ENCODE measurements at places on chromosomes 6 and 20.

- DNase-seq, result no peak
These were observed 19.2 kb downstream of the TSPYL4 start for GRCh38 chr6:116234689-116235088.

DNA sequence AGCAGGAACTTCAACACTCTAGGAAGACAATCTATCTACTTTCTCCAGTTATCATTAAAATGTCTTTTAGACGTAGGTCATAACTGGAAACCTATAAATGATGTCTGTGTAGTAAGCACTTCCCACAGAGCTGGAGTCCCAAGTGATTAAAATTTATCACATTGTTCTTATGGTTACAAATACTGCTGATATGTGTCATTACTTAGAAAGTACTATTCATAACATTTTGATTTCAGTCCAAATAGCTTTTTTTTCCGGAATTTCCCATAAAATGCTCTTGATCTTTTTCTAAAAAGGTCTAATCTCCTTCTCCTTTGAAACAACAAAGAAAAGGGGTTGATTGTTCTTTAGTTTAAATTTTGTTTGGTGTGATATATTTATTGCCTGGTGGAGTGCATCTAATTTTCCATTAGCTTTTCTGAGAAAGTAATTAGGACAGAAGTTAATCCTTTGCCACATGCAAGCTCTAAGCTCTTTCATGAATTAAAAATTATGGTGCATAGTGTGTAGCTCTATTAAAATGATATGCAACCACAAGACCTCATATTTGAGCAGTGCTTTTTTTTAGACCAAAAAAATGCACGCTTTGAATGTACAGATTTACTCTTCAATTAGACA is 132.7 kb upstream of the TCF21 start:
- no peak for DNase-seq

GRCh38 chr20:39225978-39226377 is 263.8 kb downstream of the DHX35 start:
- no peak for DNase-seq

DNA sequence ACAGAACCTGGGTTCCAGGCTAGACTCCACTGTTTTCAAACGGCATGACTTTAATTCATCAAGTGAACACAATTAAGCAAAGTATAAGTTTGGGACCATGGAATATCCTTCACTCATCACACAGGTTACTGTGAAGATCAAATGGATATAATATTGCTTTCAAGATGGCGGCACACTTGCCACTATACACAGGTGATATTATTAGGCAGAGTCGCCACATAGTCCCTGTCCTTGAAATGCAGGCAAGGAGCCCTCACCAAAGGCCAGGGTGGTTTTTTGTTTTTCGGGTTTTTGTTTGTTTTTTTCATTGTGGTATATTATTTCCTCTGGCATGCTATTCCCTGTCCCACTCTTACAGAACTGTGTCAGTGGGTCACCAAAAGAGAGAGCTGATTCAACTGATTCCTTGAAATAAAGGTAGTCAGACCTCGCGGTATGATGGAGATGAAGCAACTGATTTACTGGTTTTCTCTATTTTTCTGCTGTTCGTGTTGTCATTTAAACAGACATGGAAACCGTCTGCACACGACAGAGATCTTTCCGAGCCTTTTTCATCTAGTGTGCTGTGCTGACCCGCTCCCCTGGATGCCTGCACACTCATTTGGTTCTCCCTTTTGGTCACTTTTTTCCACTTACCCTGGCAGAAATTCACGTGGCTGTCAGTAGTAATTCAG is 29.7 kb downstream of the MYB start:
- DNase-seq, result no peak

DNA sequence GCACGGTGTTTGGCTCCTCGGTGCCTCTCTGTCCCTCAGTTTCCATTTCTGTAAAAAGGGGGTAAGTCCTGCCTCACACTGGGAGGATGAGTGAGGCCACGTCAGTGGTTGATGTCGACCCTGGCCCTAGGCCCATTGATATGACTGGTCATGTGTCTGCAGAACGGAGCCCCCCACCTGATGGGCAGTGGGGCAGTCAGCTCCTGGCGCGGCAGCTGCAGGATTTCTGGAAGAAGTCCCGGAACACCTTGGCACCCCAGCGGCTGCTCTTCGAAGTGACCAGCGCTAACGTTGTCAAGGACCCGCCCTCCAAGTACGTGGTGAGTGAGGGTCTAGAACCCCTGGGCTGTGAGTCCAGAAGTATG is 1.2 kb downstream of the SNX21 start:
- DNase-seq, result no peak

DNA sequence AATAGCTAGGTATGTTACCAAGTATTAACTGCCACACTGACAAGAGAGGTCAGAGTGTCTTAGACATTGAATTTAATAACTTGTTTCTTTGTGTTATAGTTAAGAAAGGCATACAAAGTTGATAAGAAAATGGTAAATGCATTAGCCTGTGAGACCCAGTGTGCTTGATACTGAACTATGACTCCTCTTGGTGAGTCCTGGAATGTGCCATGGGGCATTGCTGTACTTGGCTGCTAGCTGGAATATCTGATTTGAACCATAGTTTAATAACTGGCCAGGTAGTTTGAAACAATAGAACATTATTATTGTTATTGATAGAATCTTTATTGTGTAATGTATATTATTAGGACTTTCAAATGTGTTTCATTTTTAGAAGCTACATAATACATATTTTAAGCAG is 70.0 kb downstream of the ZFAND3 start:
- no peak for DNase-seq

- no peak for DNase-seq
These were observed 59.3 kb downstream of the SHPRH start for GRCh38 chr6:145904868-145905267.

DNA sequence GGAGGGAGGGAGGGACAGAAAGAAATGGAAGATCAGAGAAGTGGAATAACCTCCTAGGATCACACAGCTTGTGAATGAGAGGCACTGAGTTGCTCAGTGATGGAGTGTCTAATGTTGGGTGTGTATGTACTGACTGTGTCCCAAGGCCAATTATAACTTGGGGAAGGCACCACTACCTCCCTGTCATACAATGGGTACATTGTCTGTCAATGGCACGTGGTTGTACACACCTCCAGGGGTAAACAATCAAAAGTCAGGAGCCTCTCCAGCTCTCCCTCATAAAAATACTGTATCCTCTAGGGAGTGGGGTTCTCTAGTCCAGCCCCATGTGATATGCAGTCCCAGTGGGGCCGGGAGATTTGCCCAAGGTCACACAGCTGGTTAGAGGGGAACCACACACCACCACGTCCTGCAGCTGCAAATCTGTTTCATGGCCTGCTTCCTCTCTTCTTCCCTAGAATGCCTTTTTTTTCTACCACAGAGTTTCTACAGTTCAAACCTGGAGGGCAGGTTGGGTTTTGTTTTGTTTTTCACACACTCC is 112.5 kb downstream of the SNX5 start:
- no peak for DNase-seq

DNA sequence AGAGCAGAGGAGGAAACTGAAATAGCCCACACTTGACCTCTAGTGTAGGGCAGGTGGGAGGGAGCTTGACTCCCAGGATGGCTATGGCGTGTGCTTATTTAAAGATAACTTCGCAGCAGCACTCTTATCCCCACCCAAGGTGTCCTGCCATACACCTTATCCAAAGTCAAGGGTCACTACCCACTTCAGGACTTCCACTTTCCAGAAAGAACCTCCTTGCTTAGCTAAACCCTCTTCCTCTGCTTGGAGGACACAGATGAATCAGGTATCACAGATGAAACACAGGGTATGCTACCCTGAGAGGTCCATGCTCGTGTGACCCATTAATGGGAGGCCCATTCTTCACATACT is 2.3 kb downstream of the RIN2 start:
- no peak for DNase-seq

DNA sequence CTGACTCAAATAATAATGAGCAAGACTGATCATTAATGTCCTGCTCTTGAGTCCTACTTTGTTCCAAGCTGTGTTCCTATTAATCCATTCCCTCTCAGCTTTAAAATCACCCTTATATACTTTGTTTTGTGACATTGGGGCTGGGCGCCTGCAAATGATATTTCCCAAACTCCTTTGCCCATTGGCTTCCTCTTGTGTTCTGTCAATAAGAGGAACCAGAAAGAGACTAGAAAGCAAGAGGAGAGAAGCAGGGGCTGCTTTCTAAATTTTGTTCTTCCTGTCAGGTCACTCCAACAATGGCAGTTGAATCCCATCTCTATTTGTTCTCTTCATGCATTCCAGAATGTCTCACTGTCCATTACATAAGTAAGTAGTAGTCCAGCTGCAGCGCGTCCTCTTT is 21.6 kb upstream of the TRIM27 start:
- DNase-seq, result no peak

DNA sequence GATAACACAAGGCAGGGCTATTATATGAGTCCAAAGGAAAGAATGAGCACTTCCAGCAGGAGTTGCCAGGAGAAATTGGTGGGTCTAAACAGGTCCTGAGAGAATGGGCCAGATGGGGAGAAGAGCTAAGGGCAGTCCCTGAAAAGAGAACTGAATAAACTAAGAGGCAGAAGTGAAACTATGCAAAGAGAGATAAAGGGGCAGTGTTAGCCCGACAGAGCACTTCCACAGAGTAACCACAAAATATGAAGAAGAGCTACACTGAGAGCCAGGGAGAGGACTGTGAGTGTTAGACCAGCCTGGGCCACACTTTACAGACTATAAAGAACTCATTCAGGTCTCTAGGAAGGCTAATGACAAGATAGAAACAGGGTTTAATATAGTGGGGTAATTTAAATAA is 43.8 kb downstream of the RALGAPA2 start:
- DNase-seq, result no peak

- no peak for DNase-seq
These were observed 71.9 kb upstream of the CNR1 start for GRCh38 chr6:88238065-88238464.

DNA sequence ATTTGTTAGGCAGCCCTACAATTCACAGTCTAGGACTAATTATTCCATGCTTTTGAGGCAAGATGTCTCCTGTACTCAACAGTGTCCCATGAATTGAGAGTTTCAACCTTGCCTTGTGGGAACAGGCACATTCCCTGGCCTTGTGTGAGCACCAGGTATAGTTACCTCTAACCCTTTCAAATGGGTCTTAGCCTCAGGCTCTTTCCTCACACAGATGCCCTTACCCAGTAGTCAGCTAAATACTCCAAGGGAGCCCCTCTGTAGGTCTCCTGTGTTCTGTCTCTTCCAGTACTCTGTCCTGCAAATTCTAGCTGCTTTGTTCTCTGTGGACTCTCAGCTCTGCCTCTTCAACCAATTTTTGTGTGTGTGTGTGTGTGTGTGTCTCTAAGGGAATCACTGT is 135.3 kb downstream of the ZFAND3 start:
- no peak for DNase-seq

DNA sequence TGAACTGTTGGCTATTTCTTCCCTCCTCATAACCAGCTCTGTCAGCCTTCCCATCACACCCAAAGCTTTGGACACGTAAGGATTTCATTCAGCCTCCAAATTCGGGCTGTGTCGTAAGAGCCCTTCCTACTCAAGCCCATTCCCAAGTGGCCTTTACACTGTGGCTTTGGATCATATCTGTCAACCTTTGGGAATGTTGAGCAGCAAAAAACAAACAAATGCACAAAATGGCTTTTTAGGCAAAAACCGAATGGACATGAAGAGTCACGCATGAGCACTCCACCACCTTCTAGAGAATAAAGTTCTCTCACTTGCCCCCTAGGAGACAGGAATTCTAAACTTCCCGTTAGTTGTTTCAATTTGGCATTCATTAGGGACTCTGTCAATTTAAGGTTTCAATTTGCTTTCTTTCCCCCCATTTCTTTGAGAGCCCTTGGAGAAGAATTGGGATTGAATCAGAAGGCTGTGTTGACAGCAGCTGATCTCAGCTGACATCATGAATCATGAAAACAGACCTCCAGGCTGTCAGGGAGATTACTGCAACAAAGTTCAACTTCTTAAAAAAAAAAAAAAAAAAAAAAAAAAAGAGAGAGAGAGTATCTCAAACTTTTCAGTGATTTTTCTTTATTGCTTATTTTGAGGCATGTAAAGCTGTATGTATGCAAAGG is 110.3 kb downstream of the BCAS1 start:
- no peak for DNase-seq

- no peak for DNase-seq
These were observed 9.5 kb downstream of the DAAM2 start for GRCh38 chr6:39801456-39802251.

GRCh38 chr6:63643862-63644261 is 8.3 kb downstream of the PHF3 start:
- no peak for DNase-seq

DNA sequence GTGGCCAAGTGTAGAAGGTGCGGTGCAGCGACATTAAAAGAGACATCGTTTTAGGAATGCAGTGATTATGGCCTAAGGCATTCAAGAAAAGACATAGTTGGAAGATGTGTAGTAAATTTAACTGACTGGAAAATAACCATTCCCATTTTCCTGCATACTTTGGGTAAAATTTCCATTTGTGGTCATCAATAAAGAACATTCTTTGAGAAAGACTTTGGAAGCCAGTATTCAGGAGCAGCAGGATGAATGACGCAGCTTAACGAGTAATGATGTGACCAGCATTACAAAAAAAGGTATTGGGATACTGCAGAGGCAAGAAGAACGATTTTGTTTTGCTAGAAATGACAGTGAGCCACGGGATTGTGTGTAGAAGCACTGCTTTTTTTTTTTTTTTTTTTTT is 7.0 kb upstream of the RWDD1 start:
- no peak for DNase-seq

DNA sequence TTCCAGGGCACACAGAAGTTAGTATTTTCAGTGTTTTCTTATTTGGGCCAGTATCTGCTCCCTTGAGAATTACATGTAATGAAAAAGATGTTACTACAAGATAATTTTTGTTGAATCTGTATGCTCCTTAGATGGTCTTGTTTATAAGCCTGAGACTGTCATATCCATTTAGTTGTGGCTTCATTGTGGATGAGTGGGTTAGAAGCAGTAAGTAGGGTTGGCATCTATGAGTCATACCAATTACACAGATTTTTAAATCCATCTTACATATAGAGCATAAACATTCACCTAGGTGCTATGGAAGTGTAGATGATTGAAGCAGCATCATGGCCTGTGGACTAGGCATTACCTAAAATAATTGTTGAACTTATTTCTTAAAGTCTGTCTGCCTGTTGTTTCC is 13.5 kb upstream of the BAG2 start:
- no peak for DNase-seq

DNA sequence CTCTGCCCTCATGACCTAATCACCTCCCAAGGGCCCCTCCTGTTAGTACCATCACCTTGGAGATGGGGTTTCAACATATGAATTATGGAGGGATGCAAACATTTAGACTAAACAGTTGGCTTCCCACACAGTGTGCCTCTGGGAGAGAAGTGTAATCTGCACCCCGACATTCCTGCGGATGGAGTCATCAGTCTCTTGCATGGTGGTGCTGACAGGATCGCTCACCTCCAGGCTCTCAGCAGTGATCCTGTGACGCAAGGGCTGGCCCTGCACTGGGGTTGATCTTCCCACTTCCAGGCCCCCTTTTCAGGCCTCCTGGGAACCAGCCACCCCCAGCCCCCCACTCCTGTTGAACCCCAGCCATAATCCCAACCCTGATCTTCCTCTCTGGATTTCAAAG is 16.0 kb upstream of the PI16 start:
- no peak for DNase-seq
